Stomach (tissue), 19 donors: ENCODE measurements at places on chromosomes 7 and 10. TPM values are rescaled to one million over a fixed set of nuclear protein-coding genes. Genes with fewer than 3 reads are reported as not detected.

DNA sequence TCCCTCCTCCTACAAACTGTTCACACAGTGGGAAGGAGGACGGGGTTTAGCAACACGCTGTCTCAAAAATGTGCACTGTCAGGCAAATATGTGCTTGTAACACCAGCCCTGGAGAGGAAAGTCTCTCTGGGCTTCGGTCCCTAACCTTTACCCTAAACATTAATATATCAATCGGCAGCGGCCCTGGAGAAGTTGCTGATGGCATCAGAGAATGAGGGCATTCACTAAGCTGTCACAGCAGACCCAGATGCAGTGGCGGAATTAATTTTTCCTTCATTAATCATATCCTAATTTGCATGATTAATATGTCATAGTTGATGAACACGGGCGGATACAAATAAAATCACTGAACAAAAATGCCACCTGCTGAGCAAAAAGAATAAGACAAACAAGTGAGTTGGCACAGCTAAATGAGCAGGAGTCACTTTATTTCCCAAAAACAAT, 45.2 kb upstream of the INSIG1 start:
- H3K27me3 ChIP-seq, result no peaks in the 10 kb centered on the region
- no peaks in the 10 kb centered on the region for H3K36me3 ChIP-seq
- H3K4me3 ChIP-seq, result no peak overlapping the region
- no peak for DNase-seq

- H3K4me1 ChIP-seq, result peaks cover 11% of the 10 kb centered on the region
- H3K36me3 ChIP-seq, result no peaks in the 10 kb centered on the region
- H3K4me3 ChIP-seq, result no peak overlapping the region
- peak; percentile 48 for DNase-seq
- H3K27ac ChIP-seq, result no peak overlapping the region
Measured at GRCh38 chr10:69901628-69902505, 100.2 kb downstream of the COL13A1 start.

DNA sequence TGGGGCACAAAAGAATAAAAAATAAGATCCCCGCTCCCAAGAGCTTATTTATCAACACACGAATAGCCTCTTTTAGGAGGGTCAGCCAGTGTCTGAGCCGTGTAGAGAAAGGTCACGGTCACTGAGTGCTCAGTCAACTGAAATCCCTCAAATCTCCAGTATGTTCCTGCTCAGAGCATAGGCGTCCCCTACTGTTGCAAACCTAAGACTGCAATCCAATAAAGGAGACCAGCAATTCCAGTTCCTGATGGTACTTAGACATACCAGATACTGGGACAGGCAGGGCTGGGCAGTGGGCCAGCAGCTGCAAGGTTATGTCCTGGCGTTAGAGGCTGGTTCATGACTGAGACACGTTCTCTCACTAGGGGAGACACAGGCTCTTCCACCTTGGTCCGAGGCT, 93.6 kb downstream of the CACNB2 start:
- no peak for DNase-seq
- H3K27ac ChIP-seq, result no peak overlapping the region
- H3K4me3 ChIP-seq, result no peak overlapping the region
- H3K36me3 ChIP-seq, result no peaks in the 10 kb centered on the region
- peaks cover 6% of the 10 kb centered on the region for H3K4me1 ChIP-seq

The FEZF1 gene
- total RNA-seq, result not detected

The TSPAN33 gene
- 20.9 TPM for total RNA-seq

The WDFY4 gene
- 1.2 TPM for total RNA-seq

The RBP3 gene
- not detected for total RNA-seq

DNA sequence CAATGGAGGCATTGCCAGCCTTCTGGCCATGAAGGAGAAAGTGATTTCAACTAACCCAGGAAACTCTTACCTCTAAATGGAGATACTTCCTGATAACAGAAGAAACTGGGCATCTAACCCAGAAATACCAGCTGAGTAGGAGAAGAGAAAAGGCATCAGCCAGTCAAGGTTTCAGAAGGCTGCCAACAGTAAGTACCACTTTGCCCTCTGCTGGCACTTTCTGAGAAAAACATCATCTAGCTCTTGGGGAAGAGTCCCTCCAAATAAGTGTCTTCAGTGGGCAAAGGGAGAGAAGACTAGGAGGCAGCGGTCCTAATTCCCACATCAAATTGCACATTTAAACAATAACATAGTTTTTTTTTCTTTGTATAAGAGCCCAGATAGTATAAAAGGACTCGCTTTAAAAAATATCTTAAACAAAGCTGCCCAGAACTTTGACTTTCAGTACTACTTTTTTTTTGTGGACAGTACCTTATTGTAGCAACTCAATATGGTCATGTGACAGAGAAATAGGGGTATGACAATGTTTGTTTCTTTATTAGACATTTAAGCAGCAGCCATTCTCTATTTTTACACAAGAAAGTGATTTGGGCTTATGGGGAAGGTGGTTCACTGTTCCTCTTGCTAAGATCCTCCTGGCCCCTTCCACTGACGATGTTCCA, 157.3 kb downstream of the CTTNBP2 start:
- DNase-seq, result no peak
- no peak overlapping the region for H3K4me3 ChIP-seq
- no peaks in the 10 kb centered on the region for H3K27me3 ChIP-seq
- no peak overlapping the region for H3K27ac ChIP-seq
- peaks cover 4% of the 10 kb centered on the region for H3K4me1 ChIP-seq

The TUBB8 gene
- total RNA-seq, result not detected

The GTF2IRD1 gene
- total RNA-seq, result 40.8 TPM

GRCh38 chr7:69510114-69510513, 88.2 kb upstream of the AUTS2 start:
- DNase-seq, result no peak
- no peaks in the 10 kb centered on the region for H3K36me3 ChIP-seq
- H3K27ac ChIP-seq, result no peak overlapping the region
- H3K4me1 ChIP-seq, result no peaks in the 10 kb centered on the region

The TAS2R5 gene
- total RNA-seq, result 45.5 TPM

The CDHR1 gene
- total RNA-seq, result 0.18 TPM

- H3K4me3 ChIP-seq, result no peak overlapping the region
- no peaks in the 10 kb centered on the region for H3K36me3 ChIP-seq
- no peak overlapping the region for H3K27ac ChIP-seq
- H3K27me3 ChIP-seq, result no peaks in the 10 kb centered on the region
Measured at GRCh38 chr7:107494315-107494751, 24.5 kb downstream of the GPR22 start.

The INA gene
- total RNA-seq, result 1.8 TPM

DNA sequence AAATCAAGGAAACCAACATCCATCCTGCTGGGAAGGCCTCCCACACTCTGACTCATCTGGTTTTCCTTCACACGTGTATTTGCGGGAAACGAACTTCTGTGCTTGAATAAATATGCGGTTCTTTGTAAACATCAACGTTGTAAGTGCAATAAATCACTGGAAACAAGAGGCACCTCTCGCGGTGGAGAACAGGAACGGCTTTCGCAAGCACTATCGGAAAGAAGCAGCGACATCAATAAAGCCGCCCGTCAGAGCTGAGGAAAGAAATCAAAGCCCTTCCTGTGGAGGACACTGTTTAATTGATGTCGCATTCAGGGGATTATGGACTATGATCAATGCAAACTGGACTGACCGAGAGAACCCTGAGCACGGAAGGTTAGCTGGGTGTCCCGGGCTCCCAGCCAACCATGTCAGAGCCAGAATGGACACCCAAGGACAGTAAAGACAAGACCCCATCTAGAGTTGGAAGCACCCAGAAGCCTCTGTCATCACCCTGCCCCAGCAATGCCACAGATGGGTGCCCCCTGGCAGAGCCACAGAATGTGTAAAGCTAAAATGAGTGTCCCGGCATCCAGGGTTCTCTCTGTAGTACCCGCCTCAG, 37.6 kb downstream of the OAT start:
- H3K4me1 ChIP-seq, result no peaks in the 10 kb centered on the region
- DNase-seq, result no peak
- H3K4me3 ChIP-seq, result no peak overlapping the region
- no peak overlapping the region for H3K27ac ChIP-seq
- H3K27me3 ChIP-seq, result peaks cover 18% of the 10 kb centered on the region
